ENCODE measurements at places on chromosomes 5 and 9. TPM values are rescaled to one million over a fixed set of nuclear protein-coding genes. Genes with fewer than 3 reads are reported as not detected.

- no peak for DNase-seq
Observed at GRCh38 chr5:104573949-104574709, 1011.5 kb upstream of the NUDT12 start.

- no peak for DNase-seq
Observed at GRCh38 chr5:14880688-14881087, 9.1 kb upstream of the ANKH start.

The PCDHB7 gene
- total RNA-seq, result 3.6 TPM

The AFAP1L1 gene
- total RNA-seq, result 0.72 TPM

GRCh38 chr5:163504079-163504931 lies 1.1 kb upstream of the MAT2B start:
- DNase-seq, result peak; percentile 76

Data from umbilical cord (tissue), 2 donors.